Posterior cingulate gyrus (tissue), 11 donors: ENCODE measurements at places on chromosomes 13 and 19.

DNA sequence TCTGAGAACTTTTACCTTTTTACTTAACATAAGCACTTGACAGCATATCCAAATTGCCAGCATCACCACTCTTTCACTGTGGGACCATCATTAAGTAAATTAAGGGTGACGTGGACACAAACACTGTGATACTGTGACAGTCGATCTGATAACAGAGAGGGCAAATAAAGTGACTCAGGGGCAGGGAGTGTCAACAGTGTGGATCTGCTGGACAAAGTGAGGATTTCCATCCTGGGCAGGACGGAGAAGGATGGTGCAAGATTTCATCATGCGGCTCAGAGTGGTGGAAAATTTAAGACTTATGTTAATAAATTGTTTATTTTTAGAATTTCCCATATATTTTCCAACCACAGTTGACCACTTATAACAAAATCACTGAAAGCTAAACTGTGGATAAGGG, 60.0 kb upstream of the WDFY2 start:
- no peak for DNase-seq

DNA sequence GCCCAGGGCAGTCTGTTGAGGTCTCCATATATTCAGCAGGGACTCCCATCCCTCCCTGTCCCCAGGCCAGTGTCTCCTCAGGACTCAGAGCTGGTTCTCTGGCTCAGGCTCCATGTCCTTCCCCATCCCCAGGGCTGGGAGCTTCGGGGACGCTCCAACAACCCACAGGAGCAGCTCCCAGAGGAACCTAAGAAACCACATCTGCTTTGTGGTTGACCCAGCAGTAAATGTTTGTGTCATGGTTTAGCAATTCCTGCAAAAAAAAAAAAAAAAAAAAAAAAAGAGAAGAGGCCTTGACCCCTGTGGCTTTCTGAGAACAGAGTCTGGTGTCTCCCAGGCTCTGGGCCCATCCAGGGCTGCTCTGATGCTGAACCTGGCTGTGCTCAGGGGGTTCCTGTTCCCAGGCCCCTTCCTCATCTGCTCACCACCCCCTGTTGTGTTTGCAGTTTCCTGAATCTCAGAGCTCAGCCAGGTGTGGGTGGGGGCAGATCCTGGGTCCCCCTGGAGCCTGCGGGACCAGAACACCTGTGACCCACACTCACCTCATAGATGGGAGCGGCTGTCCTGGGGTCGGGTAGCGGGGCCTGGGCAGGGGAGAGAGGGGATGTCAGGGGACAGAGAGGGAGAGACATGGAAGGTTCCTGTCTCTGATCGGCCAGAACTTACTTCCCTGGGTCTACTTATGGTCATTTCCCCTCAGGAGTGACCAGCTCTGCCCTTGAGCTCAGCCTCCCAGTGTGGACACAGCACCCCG, 25.2 kb upstream of the CEACAM1 start:
- no peak for DNase-seq

GRCh38 chr13:91813253-91813652, 414.8 kb downstream of the GPC5 start:
- no peak for DNase-seq

DNA sequence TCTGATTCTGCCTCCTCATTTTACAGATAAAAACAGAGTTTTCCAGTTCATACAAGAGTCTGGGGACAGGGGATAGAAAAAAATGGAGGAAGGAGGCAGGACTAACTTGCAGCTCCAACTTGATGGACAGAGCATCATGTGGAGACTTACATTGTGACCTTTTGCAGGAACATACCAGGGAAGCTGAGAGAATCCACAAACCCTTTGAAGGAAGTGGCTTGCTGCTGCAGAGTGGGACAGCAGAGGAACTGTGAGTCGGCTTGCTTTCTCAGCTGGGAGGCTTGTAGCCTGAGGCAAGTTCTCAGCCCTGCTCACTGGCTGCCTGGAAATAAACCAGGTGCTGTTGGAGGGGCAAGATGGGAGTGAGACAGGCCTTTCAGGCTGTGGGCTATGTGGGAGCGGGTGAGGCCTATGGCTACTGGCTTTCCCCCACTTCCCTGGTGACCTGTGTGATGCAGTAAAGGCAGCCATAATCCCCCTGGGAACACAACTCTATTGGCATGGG, 614.4 kb downstream of the KCTD12 start:
- DNase-seq = no peak

DNA sequence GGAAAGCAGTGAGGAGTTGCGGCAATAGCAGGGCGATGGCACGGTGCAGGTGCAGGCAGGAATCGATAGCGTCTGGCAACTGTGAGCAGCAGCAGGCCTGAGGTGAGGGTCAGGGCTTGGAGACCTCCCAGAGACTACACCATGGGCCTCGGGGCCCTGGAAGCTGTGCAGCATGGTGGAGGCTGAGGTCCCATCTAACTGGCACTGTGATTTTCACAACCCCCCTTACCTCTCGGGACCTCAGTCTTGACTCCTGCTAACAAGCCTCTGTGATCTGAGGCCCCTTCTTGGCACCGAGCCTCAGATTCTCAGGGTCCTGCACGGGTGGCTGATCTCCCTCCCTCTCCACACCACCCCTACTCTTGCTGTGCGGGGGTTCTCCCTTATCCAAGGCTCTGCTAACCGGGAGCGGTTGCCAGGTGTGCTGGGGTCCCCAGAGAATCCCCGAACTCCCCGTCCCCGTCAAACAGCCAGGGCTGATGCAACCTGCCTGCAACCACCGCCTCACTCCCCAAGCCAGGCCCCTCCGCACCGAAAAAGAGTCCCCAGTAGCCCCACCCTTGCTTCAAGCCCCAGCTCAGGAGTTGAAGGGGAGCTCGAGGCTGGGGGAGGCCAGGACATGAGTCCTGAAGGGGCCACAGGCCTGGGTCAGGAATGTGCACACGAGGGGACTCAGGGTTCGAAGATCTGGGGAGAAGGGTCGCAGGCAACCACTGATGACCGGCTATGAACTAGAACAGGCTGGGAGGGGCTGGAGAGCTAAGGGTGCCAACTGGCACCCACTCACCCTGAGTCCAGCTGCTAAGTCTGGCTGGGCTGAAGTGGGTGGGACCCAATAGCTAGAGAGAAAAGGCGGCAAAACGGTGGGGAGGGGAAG, 4.8 kb upstream of the ATF5 start:
- DNase-seq = no peak
